ENCODE measurements at places on chromosomes 3 and 15.

DNA sequence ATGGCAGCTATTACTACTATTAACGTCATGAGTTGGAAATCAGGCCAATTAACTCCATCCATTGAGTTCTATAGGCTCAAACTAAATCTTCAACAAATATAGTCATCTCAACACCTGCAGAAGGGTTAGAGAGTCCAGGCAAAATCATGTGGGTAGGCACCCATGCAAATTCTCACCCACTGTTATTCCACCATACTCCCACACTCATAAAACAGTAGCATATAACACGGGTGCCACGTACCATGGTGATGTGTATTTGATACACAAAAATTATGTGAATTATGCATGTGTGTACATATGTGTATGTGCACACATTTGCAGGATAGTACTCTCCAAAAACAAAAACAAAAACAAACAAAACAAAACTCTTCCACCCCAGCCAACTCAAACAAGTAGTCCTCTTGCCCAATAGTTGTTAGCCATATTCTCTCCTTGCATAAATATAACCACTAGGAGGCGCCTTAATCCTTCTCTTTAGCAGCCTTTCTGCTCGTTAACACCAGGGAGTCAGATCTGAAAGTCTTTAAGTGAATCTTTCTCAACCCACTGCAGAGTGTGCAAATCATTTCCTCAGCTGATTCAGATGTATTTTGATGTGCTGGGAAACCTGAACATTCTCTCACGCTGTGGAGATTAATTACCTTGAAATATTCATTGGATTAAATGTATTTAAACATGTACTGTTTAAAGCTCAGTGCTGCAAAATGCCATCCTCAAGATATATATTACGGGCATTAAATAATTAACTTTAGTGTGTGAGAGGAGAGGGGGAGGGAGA lies 38.0 kb upstream of the COPB2 start:
- no peak for DNase-seq

DNA sequence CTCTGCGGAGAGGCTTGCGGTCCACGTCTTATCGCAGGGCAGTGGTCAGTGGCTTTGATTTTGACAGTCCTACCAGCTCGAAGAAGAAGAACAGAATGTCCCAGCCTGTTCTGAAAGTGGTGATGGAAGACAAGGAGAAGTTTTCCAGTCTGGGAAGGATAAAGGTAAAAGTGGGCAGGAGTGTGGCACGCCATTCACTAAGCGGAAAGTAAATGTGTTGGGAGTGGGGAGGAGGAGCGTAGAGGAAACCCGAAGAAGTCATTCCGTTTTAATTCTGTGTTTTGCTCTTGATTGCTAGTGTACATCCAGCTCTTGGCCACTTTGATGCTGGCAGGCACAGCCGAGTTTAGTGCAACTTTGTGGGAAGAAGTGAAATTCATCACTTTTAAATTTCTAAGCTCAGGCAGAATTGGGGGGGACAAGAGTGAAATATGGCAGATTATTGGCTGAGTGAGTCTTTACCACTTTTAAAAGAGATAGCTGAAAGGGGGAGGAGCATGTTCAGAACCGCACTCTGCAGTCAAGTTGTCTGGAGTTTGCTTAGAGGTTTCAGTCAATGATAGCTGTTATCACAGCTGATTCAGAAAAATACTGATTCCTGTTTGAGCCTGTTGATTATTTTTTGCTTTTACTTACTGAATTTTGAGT lies 1.8 kb downstream of the ARHGEF26 start:
- DNase-seq = no peak

DNA sequence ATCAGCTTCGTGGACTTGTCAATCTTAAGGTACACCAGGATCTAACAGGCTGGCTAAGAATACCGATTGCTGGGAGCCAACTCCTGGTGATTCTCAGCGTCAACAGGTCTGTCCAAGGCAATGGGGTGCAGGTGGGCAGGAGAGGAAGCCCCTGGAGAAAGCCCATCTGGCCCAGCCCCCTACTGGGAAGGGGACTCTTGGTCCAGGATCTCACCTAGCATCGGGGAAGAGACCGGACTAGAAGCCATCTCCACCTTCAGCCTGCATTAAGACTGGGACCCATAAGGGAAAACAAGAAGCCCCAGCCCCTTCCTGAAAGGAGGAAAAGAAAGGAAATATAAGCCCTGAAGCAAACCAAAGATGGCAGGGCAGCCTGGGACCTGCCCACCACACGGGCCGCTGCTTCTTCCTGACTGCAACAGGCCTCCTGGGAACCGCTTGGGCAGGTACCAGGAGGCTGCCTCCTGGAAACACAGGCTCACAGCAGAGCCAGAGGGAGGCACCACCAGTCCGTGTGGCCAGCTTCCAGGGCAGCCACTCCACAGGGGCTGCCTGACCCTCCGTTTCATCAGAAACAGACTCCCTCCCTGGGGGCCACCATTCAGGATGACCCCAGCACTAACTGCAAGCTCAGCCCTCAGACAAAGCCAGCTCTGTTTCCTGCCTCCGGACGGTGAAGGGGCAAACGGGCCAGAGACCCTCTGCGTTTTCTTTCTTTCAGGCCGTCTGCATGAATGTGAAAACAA lies 100.2 kb downstream of the LRIG1 start:
- no peak for DNase-seq

DNA sequence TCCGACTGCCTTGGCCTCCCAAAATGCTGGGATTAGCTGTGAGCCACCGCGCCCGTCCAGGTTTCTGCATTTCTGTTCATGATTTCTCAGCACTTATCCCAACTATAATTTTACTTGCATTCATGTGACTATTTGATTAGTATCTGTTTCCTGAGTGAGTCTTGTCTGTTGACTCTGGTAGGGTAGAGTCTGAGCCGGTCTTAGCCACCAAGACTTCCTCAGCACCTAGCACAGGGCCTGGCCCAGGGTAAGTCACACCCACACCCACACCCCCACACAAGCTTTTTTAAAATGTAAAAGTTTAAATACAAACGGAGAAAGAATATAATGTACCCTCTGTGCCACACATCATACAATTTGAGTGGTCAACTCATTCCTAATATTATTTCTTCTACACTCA lies 3.1 kb upstream of the SPATA12 start:
- DNase-seq = no peak

DNA sequence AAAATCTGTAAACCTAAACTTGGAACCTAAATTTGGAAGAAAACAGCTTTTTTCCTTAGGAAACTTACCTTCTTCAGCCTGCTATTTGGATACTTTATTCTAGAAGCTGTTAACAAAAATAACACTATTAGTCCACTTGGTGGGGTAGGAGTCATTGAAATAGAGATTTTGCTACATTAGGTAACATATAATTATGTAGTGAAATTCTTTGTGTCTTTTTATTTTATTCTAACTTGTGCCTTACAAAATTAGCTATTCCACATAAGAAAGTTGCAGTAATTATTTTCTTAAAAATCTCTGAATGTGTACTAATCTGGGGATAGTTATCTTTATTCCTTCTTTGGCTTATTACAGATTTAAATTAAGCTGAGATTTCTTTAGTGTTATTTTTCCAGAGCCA lies 360.4 kb upstream of the ROBO2 start:
- DNase-seq = no peak

DNA sequence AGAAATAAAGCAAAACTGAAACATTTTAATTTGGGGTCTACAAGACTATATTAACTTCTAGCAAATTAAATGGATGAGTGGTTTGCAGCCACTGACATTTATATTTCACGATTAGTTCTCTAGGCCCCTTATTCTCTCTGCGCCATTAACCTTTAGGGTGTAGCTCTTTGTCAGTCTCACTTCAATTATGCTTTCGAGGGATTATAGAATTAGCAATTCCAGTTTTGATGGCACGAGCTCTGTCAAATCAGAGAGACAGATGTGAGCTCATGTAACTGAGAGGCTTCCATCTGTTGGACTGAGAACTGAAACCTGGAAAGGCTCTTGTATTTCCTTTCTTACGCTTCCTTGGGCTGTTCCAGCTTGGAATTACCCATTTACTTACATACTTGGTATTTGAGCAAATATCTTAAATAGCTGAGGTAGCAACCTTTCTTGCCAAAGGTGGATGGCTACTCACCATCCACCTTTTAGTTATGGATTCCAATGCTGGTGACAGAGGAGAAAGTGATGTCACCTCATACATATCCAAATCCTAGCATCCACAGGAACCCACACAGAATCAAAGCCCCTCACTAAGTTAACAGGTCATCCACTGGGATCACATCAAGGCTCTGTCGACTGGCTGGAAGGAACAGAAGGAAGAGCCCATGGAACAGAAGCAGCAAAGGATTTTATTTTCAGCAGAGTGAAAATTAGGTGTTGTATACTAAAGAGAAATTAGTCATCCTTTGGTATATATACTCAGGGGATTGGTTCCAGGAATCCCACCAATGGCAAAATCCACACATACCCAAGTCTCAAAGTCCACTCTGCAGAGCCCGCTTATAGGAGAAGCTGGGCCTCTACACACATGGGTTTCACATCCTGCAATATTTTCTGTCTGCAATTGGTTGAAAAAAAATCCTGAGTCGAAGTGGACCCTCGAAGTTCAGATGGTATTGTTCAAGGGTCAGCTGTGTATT lies 20.8 kb downstream of the VGLL4 start:
- DNase-seq = no peak

DNA sequence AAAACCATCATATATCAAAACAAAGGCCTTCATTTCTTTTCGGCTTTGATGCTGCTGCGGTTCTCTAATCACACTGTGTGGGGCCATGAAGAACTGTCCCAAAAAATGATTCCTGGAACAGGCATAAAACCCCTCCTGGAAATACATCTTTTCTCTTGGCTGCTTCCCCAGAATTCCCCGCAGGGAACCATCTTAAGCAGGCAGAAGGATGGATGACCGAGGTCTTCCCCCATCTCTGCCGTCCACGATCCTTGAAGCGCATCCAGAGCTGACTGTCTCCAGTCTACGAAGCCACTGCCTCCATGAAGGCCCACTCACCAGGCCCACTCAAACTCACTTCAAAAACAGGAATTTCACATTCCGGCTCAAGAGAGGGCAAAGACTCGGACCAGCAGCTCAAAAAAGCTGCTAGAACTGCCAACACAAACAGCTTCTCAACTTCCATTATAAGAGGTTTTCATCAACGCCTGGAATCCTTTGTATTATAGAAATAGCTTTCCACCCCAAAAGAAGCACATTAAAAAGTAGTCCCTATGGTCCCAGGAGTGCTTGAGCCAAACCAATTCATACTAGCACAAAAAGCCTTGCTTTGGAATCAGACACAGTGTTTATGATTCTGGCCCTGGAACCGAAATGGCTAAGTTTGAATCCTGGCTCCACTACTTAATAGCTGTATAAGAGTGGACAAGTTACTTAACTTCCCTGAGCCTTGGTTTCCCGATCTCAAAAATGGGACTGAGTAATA lies 487.5 kb upstream of the WNT5A start:
- no peak for DNase-seq

DNA sequence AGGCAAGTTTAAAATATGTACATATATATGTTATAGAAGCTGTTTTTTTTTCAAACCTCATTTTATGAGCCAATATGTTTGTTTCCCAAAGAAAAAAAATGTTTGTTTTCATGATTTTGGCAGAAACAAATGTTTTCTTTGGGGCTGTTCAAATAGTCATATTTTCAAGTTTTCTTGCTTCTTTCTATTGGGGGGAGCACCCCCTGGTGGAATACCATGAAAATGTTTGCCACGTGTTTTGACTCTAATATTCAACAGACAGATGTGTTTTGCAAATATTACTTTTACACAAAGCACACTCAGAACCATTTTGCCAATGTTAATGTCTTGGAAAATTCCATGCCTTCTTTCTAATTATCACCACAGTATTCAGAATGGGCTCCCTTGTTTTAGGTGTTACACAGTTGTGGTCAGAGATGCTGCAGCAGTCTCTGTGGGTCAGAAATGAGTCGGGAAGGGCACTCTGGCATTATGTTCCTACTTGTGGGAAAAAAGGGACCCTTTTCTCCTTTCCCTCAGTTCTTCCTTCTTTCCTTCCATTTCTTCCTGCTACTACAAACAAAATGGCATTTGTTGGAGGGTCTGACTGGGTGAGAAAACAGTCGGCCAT lies 817.0 kb downstream of the TUSC7 start:
- no peak for DNase-seq

GRCh38 chr3:46955801-46956259 lies 20.7 kb downstream of the CCDC12 start:
- DNase-seq = no peak

DNA sequence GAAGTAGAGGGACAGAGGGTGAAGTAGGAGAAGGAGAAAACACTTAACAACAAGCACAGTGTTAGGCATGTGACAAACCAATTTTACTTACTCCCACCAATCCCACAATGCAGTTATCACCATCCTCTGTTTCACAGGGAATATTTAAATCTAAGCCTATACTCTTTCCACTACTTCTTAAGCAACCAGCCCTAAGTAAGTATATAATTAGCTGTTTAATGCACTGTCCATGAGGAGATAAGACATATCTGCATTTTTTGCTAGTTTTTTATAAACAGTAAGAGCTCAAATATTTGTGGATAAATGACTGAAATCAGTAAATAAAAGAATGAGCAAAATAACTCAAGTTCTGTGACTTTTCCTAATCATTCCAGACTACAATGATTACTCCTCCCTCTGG lies 62.7 kb downstream of the GSK3B start:
- DNase-seq = no peak

DNA sequence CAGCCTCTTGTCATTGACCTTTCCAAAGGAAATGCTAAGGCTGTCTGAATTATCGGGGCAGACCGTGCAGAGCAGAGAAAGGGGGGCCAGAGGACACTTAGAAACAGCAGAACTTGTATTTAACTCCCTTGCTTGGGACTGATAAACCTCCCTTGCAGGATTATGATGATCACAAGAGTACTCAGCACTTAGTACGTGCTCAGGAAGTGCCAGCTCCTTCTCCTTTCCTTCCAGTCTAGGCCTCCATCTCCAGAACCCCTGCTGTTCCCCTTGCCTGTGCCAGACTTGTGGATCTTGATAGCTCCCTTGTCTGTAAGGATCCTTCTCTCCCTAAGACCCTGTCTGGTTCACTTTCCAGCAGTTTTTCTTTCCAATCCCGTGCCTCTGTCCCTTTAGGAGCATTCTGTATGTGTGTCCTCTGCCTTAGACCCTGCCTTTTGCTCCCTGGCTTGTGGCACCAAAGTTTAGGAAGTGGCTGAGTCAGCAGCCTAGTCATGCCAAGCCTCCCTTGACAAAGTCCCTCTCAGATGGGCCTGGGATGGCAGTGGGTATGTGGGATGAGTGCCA lies 747 bp downstream of the SORD start:
- DNase-seq = peak; percentile 27
